ENCODE measurements at places on chromosomes 11 and 22.

DNA sequence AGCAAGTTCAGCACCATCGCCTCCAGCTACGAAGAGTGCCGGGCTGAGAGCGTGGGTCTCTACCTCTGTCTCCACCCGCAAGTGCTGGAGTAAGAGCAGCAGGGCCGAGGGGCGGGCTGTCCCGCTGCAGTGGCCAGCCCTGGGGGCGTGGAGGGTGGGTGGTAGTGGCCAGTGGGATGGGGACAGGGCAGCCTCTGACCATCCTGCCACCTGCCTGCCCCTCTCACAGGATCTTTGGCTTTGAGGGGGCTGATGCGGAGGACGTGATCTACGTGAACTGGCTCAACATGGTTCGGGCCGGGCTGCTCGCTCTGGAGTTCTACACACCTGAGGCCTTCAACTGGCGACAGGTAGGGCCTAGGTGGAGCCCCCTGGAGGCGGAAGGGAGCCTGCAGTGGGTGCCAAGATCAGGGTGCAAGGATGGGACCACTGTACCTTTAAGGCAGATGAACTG, 15.0 kb upstream of the BBS1 start:
- no peak for DNase-seq

DNA sequence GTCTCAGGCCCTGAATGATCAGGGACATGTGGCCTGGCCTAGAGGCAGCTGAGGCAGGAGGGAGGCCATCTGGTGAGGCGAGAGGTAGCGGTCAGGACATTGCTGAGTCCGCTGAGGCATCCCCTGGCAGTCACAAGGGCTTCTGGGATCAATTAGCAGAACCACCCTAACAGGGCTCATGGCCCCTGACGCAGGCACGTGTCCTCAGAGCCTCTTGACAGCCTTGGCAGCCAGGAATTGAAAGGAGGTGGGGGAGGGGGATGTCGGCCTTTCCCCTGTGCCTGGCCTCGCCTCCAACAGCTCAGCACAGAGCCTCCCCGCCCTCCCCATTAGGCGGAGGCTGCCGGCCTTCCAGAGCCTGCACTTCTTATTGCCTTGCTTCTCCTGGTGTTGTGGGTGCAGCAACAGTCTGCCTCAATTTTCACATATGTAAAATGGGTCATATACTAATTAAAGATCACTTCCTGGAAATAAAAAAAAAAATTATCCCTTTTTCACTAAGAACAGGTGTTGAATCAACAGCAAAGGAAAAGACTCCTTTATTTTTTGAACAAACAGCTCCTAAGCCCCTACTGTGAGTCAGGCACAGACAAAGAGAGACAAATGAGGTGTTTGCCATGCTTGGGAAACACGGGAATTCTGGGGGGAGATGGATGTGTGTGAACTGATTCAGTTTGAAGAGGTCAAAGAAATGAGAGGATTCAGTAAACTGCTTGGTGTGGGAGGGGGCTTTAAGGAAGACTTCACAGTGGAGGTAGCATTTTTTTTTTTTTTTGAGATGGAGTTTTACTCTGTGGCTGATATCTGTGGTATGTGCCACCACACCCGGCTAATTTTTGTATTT, 55.3 kb downstream of the NFAM1 start:
- peak; percentile 69 for DNase-seq

DNA sequence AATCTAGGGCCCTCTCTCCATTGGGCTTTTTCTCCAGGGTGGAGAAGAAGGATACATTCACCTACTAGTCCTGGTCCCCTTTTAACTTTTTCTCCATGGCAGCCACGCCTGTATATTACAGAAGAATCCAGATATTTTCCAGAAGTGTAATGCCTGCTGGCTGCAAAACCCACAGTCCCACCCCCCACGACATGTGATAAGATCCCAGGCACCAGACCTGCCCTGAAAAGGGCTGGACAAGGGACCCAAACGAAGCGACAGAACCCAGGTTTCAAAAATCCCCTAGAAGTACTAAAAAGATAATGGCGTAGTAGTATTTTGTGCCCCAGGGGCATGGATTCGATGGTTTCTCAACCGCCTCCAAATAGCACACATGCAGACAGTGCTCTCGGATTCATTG, 2.8 kb downstream of the WT1 start:
- DNase-seq = no peak

DNA sequence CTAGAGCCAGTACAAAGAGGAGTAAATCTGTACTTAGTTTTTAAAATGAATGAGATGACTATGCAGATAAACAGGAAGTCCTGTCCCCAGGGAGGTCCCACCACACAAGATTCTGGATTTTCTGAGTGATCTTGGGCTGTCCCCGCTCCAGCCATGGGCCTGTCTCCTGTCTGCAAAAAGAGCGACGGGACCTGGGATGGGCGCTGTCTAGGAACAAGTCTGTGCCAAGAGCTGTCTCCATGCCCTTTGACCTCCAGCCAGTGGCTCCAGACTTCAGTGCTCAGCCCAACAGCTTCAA, 6.0 kb downstream of the CSNK1E start:
- no peak for DNase-seq

DNA sequence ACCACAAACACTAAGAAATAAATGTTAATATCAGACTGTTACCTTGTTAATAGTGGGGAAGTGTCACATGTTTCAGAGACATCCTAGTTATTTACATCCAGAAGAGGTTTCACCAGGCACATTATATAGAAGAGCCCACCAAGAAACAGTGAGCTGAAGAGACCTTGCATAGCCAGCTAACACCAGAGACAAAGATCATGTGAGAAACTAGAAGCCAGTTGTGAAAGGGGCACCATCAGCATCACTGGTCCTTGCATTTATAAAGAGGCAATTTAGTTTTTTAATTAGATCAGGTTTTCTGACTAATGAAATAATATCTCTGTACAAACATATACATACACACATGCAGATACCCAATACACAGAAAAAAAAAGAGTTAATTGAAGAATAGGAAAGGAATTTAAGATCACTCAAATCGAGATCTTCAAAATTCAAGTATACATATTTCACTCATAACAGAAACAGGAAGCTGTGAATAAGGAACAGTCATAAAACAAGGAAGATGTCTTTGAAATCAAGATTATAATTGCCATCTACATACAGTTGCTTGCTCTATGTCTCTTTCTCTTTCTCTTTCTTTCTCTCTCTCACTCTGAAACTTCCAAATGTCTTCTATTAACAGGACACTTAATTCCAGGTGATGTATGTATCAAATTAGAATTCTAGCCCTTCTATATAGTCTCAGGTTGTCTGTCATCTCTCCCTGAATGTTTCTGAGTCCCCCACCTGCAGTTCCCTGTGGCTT, 348.7 kb downstream of the ETS1 start:
- DNase-seq = no peak

DNA sequence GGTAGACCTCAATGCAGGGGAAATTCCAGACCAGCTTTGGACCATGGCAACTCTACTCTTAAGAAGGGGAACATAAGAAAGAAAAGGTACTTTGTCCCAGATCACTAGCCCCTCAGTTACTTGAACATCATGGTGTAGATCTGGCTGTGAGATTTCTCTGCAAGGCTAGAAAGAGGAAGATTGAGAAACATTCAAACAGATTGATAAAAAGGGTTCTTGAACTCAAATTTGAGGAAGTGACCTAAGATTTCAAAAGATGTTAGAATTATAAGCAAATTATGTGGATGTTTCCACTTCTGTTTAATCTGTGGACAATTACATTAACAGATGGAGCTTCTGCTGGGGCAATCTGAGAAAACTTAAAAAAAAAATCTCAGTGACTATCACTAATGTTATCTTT, 21.8 kb upstream of the UPB1 start:
- DNase-seq = no peak

DNA sequence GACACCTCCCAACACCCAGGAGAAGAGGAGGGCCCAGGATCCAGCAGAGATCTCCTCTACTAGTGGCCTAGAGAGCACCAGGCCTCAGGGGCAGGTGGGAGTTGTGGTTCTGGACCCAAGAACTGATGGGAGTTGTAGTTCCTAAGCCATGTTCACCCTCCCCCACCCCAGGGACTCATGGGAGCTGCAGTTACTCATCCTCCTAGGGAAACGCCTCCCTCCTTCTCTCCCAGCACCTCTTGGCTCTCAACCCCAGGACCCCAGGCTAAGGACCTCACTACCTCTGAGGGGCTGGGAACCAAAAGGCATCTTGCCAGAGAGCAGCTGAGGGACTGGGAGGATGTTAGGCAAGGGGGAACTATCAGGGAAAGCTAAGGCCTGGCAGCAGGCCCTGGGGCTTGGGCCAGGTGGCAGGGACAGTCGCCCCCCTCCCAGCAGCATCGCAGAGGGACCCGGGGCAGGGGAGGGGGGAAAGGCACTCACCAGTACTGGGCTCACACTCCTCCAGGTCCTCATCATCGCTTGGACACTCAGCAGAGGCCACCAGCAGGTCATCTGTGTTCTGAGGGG, 28.9 kb downstream of the SLC22A12 start:
- DNase-seq = no peak

DNA sequence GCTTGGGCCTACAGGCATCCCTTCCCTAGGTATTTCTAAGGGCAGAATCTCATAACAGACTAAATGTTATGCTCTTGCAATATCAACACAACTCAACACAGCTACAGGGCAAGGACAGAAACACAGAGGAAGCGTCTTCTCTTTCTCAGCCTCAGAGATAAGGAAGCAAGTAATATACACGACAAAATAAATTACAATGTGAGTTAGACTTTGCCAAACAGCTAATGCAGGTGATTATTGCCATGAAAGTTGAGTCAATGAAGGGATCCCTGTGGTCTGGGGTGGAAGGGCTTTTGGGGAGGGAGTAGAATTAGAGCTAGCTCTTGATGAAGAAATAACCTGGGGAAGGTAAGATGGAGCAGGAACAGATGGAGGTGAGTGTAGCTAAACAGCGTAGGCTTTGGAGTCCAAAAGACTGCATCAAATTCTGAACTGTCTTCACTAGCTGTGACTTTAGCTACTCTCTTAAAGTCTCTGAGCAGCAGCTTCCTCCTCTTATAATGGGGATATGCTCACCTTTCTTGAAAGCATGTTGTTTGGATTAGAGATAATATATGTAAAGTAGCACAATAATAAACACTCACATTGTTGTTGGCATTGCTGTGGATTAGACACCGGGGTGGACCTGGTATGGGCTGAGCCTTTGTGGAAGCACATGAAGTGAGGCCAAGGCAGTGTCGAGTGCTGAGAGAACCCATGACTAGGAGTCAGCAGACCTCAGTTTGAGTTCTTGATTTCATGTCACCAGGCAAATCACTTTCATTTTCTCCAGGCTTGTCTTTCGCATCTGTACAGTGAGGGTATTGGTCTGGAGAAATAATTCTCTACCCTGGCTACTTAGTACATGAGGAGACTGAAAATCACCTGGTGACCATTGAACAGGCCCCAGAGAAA, 41.0 kb upstream of the AQP11 start:
- DNase-seq = peak; percentile 59

DNA sequence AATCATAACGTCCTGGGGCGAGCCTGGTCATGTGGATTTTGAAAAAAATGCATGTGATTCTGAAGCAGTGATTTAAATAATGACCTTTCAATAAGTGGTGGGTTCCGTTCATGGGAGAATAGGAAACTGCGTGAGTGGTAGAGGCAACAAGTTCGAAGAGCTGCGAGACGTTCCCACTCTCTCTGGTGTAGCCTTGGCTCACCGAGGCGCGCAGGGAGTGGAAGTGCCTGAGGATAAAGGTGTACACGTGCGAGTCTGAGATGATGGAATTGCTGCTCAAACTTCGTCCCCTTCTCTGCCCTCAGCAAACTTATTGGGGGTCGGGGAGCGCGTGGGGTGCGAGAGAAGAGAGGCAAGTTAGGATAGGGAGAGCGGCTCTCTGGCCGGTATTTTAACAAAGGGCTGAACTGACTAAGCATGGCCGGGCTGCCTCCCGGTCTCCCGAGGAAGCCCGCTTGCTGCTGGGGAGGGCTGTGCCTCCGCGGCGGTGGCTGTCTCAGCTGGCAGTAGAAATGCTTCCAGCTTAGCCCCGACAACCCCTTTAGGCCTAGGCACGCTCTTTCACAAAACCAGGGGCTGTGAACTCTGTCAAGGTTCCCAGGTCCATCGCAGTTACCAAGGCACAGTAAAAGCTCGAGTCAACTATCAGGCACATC, 875 bp upstream of the STT3A start:
- no peak for DNase-seq

DNA sequence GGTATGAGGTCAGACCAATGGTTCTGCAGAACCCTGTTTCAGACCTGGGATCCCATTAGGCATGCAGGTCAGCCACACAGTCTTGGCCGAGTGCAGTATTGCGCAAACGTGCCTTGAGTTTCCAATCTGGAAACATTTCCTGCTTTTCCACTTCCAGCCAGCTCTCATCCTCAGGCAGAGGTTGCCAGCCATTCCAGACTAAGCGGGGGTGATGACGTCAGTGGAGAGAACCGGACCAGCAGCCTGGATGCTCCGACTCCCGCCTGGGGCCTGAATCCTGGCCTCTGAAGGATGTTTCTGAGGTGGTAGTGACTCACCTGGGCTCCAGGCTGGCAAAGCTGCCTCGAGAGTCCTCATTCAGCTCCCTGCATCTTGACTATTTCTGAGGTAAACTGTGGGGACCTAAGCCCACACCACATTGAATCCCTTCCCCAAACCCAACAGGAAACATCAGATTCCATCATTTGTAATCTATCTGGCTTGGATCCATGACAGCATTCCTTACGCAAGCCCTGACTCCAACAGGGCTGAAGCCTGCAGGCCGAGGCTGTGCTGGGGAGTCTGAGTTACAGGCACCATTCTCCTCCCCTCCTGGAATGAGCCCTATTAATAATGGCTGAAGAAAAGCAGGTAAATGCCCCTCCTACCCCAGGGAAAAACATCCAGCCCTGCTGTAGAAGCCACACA, 83.0 kb downstream of the ABTB2 start:
- peak; percentile 36 for DNase-seq

DNA sequence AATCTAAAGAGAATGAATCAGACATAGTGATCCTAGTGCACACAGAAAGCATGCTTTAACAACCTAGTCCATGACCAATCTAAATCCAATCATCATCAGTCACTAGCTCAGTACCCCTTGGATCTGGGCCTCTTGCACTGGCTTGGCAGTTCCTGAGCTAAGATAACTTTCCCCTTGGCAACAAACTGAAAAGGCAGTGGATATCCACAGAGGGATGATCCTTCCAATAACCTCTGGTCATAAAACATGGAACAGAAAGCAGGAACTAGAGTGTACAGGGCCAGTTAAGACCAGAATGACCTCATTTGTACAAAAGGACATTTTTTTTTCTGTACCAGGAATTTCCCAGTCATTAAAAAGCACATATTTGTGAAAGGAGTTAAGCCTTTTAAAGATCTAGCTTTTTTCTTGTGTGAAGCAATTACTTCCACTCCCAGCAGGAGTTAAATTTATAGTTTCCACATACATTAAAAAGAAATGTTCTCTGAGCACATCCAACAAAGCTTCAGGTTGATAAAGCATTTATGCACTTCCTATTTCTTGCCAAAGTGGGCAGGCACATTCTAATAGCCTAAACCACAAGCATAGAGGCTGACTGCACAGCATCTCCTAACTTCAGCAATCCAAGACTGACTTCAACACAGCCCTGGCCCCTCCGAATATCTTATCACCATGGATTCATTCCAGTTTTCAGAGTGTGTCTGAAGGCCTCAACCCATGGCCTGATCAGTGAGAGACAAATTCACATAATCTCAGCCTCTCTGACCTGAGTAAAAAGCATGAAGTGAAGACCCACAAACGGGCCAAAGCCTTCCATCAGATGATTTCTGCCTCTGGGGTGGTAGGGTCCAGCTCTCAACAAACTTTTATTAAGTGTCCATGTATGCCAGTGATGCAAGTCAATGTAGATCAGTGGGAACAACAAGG, 29.9 kb downstream of the GUCY1A2 start:
- no peak for DNase-seq

Measured in G401 (cell line).